ENCODE measurements at places on chromosomes 11 and 22.

- DNase-seq, result no peak
Measured at GRCh38 chr11:111450480-111451320, 61.5 kb downstream of the BTG4 start.

- DNase-seq, result no peak
Measured at GRCh38 chr11:2316963-2317244, 15.1 kb downstream of the TSPAN32 start.

DNA sequence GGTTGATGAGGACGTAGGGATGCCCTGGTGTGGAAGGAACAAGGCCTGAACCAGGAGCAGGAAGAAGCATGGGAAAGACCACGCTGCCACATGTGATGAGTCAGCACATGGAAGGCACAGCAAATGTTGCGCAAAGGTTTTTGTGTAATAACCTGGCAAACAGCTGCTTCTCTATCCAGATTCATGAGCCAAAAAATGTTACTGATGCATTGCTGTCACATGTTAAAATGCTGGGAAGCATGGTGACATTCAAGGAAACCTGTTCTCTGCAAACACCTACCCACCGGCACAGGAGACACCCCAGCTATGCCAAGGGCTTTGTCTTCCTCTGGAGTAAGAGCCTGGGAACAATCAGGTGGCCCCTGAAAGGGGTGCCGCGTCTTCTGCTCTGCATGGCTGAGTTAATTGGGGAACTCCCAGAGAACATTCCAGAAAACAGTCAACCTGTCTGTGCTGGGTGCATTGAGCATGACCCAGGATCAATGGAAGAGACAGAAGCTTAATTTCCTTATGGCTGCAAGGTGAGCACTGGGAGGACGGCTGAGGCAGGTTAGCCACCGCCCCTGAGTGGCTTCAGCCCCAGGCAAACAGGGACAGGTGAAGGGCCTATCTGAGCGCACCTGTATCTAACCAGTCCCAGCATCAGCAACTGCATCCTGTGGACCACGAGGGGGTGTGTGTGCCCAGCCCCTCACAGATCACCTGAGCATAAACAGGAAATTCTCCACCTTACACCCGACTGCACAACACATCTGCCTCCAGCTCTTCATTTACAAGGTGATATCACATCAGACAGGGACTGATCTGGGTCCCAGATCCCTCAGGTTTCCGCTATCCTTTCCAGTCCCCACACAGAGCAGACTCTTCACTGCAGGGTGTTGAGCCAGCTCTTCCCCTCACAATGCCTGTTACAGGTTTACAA lies 108.4 kb downstream of the GGTLC2 start:
- no peak for DNase-seq

DNA sequence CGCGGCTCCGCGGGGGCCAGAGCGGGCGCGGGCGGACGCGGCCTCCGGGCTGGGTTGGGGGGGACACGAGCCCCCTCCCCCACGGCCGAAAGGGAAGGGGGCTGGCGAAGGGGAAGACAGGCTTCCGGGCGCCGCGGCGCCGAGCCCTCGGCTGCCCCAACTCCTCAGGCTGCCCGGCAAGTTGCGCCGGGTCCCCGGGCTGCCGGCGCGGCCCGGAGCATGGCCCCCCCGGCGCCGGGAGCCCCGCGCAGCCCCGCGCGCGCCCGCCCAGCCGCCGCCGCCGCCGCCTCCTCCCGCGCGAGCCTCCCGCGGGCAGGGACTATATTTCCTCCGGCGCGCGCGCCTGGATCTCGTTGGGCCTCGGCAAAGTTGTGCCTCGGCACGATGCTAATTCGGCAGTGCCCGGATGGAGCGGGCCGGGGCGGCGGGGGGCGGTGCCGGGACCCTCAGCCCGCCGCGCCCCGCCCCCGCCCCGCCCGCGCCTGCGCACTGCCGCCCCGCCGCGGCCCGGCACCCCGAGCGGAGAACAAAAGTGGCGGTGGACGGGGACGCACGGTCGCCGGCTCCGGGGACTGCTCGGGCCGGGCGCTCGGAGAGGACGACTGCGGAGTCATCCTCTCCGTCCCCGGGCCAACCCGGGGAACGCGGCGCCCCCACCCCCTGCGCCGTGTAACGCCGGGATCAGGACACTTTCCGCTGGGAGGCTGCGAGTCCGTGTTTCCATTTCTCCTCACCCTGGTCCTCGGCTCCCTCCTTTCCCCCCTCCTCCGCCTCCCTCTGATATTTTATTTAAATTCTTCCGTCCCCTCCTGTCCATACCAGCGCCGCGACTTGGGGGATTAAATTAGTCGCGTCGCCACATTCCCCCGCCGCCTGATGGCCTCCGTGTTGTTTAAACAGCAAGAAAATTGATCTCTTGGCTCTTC lies at the start of gene PHF21B:
Gene PHF21B (minus strand): TSS at position 400 of the 926 bp plus-strand sequence. CDS start 456 bp downstream, outside the sequence.
- DNase-seq, result peak; percentile 55

GRCh38 chr11:15057329-15057728 lies 16.1 kb upstream of the CALCB start:
- DNase-seq, result peak; percentile 74
